ENCODE measurements at places on chromosomes 13 and 19.

DNA sequence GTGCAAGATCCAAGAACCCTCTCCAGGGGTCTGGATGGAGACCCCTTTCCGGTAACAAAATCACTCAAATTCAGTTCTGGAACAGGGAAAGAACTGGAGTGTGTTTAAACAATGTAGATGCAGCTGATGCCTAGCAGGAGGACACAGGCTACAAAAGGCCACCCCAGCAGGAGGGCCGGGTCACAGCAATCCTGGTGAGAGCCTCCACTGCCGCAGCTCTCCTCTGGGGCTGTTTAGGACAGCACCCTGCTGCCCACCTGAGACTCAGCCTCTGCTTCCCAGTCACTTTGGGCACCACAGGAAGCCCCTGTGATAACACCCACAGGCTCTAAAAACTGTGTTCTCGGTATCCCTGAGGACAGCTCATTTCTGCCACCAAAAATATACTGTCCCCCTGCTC lies 318.7 kb upstream of the NBEA start:
- no peak for DNase-seq

DNA sequence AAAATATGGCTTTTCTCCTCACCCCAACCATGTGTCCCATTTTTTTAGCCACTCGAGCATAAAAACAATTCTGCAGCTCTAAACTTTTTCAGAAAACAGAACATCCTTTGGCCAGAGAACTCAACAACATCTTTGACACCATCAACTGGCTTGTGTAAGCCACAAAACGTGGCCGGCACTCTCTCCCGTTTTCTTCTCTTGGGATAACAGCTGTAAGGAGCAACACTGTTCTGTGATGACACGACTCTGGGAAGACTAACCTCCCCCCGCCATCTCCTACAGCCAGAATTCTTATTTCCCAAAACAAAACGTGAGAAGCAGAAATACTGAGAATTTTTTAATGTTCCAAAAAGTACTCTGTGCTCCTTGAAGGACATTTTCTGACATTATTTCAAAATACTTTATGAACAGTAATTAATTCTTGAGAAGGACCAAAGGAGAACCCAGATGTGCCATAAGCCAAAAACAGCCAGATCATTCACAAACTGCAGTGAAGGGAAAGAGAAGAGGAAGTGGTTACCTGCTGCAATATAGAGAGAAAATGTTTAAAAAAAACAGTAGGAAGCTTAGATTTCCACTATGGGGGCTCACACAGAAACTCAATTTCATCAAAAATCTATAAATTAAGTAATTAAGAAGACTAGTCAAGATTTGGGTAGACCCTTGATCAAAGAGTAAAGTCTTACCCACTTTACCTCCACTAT lies 25.8 kb downstream of the COL4A1 start:
- no peak for DNase-seq

- DNase-seq: no peak
Measured at GRCh38 chr19:16160943-16161560, 12.3 kb downstream of the CIB3 start.

- no peak for DNase-seq
Measured at GRCh38 chr13:50535050-50535449, 308.4 kb downstream of the DLEU7 start.

DNA sequence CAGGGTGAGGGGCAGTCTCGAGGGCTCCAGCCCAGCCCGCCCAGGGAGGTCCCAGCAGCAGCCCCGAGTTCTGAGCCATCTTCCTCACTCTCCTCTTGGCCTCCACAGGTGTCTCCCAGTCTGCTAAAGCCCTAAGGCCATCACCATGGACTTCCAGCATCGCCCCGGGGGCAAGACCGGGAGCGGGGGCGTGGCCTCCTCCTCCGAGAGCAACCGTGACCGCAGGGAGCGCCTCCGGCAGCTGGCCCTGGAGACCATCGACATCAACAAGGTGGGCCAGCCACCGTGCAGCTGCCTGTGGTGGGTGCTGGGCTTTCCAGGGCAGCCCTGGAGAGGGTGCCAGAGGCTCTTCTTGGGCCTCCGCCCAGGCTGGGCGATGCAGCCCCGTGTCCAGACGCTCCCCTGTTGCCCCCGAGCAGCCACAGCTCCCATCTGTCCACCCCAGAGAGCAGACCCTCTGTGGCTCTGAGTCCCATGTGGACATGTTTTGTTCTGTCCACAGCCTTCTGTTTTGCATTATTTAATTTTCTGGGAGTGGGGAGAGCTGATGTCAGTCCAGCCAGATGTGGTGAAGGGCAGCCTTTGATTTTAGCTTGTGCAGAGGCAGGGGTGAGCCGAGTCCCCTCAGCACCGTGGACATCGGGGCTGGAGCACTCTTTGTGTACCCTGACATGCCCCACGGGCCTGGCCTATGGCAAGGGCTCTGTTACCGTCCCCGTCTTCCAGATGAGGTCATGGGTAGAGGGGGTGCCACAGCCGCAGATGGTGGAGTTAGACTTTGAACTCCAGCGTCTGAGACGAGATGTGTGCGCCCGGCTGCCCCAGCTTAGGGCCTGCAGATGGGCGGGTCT lies 5.6 kb upstream of the AMH start:
- no peak for DNase-seq

DNA sequence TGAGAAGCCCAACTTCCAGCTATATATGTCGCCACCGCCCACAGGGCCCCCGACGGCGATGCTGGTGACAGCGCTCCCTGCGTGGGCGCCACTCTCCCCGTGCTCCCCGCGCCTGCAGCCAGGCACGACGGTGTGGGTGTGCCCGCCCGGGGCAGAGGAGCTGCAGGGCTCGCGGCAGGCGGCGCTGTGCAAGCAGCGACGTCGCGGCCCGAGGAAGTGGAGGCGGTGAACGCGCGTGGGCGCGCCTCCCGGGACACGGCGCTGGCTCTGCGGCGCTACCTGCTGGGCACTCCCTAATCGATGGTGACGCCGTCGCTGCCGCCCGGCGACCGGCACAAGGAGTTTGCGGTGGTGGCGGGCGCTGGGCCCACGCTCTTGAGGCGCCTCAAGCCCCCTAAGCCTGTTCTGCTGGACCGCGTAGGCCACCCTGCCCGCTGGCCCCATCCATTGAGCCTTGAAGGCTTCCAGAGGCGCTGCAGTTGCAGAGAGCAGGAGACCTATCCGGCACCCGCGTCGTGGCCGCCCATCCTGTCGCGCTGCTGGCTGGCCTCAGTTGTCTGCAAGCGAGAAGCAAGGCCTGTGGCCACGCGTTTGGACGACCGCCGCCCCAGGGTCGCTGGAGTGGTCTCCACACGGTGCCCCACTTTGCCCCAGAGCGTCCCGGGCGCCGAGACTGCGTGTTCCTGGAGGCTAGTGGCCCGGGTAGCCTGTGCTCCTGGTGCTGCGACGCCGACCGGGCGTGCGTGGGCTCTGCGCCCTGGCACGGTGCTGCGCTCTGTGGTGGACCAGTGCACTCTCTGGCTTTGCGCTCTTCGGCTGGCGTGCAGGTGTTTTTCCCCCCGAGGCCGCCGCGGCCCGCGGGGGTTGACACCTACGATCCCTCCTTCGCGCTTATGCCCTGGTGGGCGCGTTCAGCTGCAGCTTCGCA lies 23.1 kb downstream of the LRFN3 start:
- peak; percentile 90 for DNase-seq

DNA sequence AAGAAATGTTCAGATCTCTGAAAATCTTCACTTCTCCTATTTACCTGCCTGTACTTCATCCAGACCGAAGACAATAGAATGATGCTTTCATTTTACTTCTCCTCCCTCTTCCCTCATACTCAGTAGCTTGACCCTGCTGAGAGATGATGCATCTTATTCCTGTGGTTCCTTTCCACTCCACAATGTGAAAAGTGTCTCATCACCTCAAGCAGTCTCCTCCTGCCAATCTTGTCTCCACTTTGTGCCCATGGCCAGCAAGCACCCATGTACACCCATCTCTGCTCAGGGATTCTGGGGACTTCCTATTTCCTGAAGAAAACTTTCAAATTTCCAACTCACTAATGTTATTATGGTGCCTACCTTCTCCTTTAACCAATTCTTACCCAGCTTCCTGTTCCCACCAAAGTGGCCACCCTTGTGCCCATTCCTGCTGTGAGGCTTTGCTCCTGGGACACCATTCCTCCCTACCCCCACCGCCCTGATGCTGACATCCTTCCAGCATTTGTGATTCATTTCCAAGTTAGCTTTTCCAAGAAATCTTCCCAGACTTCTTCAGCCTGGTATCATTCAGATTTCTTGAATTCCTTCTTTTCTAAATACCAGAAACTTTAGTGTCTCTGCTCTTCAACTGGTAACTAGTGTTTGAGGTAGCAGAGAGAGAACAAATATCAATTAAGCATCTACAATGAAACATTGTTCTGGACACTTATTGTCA lies 212.5 kb downstream of the POSTN start:
- no peak for DNase-seq

DNA sequence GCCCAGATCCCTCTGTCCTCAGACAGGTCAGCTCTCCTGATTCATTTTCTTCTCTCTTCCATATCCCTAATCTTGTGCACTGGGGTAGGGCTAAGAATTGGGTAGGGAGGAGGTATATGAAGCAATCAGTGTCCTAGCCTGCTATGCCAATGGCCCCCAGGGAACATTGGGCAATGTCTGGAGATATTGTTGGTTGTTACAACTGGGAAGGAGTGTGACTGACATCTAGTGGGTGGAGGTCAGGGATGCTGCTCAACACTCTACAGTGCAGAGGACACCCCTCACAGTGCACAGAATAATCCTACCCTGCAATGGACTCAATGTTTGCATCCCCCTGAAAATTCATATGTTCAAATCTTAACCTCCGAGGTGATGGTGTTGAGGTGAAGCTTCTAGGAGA lies 57.5 kb downstream of the CPAMD8 start:
- DNase-seq: no peak

DNA sequence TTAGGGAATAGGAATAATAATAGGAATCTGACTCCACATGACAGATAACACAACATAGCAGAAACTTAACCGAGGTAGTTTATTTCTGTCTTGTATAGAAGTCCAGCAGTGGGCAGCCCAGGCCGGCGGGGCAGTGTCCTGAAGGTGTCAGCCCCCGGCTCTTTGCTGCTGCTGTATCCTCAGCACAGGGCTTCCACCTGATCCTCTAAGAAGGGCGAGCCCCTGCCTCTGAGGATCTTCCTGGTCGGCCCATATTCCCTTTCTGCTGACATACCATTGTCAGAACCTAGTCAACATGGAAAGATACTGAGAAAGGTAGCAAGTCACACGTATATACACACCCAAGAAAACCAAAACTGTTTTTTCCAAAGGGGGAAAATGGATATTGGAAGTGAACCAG lies 56.2 kb upstream of the GPR183 start:
- DNase-seq: no peak

DNA sequence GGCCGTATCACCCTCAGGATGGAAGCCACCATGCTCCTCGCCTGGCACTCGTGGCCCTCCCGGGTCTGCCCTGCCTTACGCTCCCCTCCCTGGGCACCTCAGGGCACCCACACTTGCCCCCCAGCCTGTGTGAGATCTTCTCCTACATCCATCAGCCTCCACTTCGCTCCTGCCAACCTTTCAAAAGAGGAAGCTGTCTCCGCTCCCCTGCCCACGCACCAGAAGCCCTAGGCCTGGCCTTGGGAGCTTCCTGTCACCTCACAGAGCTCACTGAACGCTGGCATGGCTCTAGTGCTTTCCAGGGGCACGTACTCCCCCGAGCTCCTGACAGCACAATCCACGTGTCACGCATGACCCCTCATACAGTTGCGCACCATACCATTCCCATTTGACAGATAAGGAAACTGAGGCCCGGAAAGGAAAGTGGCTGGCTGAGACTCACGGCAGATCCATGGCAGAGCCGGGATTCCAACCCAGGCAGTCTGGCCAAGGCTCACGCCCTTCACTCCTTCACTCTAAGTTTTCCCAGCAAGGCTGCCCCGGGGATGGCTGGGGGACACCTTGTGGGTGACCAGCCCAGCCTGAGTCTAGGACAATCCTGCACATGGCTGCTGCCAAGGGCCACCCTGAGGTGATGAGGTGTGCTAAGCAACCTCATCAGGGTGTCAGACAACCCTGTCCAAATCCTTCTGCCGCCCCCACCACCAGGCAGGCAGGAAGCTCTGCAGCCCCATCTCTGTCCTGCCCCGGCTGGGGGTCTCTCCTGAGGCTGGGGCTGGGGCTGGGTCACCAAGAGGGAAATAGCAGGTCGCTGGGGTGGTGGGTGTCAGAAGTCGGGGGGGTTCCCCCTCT lies 19.3 kb downstream of the PPP1R12C start:
- DNase-seq: no peak

- no peak for DNase-seq
Measured at GRCh38 chr19:56525214-56525860, 13.4 kb upstream of the ZFP28 start.

Measured in stimulated activated CD8-positive, alpha-beta memory T cell treated with anti-CD3 and anti-CD28 coated beads, Interleukin-15, amount 100 ng/mL, for 4 hours (primary cell).